ENCODE measurements at places on chromosomes 5 and 9.

DNA sequence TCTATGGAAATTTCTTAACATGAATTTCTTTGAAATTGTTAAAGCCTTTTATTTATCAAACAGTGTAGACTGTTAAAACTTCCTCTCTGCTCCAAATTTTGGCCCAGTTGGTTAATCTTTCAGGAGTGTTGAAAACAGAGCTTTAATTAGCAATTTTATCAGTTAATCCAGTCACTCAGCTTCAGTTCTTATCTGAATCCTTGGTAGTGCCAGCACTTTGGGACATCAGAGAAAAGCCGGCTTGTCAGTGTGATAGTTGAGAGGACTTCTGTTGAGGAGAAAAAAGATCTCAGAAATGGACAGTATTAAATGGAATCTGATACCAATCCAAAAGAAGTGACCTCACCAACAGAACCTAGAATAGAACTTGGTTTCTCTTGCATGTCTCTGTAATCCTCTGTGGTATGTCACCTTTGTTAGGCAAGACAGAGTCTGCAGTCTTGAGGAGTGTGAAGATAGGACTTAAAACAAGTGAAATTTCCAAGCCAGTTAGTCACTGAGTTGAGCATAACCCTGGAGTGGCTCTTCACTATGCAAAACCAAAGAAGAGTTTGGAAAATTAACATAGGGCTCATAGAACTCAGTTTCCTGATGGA, 251.8 kb downstream of the NNT start:
- no peak for DNase-seq

- no peak for DNase-seq
Observed at GRCh38 chr9:113912816-113913215, 36.7 kb downstream of the ZNF618 start.

DNA sequence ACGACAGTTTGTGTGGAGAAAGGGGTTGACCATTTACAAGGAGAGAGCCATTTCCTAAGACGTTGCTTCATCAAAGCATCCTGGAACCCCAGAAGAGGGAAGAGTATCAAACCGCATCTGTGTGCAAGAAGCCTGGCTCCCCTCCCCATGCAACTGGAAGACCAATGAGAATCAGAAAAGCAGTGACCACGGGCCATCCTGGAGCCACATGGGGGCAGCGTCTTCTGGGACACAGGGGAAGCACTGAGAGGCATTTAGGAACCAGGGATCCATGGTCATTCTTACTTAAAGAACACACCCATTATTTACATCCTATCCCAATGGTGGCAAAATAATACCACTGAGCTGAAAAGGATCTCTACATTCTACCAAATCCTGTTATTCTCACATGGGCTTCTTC, 29.3 kb downstream of the SEMA5A start:
- DNase-seq = no peak

GRCh38 chr9:4321554-4321953, 21.7 kb upstream of the GLIS3 start:
- no peak for DNase-seq

DNA sequence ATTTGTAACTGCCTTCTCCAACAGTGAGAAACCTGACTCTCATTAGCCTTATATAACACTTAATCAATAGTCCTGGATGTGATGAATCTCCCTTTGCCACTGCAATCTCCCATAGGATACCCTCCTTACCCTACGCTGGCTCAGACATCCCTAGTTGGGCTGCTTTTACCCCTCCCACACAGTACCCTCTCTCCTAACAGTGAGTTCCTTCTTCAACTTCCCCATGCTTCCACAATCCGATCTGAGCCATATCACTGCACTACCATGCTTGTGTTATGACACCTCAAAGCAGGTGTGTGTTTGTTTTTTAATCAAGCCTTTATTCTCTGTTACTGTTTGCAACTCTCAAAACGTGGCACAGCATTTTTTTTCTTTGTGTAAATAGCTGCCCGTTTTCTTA, 60.5 kb upstream of the C9orf72 start:
- DNase-seq = no peak

- DNase-seq = no peak
Observed at GRCh38 chr5:4942831-4943178, 197.3 kb upstream of the ADAMTS16 start.

GRCh38 chr9:96513622-96514021, 63.7 kb downstream of the HABP4 start:
- no peak for DNase-seq

- no peak for DNase-seq
Observed at GRCh38 chr5:54869691-54870090, 115.7 kb downstream of the ESM1 start.

DNA sequence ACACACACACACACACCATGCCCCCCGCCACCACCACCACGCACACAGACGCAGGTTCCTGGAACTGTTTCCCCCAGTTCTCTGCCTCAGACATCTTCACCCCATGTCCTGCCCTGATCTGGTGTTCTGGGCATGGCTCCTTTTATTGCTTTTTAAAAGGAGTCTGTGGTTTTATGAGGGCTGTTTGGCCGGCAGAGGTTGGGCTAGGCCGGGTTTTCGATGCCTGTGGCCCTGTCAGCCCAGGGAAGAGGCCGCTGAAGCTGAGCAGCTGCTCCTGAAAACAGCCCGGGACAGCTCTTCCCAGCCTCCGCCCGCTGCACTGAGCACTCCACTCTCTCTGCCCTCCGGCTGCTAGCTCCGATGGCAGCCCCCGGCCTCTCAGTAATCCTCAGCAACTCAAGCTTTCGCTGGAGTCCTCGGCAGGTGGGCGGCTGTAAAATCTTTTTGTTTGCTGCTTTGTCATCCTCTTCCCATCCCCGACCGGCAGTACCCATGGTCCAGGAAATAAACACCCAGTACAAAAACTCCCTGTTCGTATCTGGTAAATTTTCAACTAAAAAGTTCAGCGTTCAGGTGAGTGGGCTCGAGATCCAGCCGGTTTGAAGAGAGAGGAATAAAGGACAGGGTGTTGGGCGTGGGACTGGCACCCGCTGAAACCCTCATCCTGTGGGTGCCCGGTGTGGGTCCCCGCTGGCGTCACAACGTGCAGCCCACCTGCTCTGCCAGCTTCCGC, 103.0 kb upstream of the ERCC6L2 start:
- no peak for DNase-seq

- DNase-seq = no peak
Observed at GRCh38 chr9:135822374-135822755, 85.0 kb downstream of the CAMSAP1 start.

DNA sequence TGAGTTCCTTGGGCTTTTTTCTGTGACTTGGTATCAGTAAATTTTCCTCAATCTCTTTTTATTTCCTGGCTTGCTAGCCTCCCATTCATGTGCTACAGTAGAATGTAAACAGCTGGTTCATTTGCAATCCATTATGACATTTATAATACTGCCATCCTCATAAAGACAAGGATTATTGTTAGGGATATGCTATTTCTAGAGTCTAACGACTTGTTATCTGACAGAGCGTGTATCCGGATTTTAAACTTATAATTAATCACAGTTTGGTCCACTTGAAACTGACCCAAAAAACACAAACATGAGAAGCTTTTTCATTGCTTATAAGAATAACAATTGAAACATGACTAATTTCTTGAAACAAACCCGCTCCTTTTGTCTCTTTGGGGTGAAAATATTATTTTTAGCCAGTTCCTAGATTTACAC, 585.8 kb downstream of the TLE4 start:
- DNase-seq = no peak

GRCh38 chr5:175752826-175753535, 95.1 kb downstream of the HRH2 start:
- DNase-seq = no peak

- DNase-seq = no peak
Observed at GRCh38 chr5:75461679-75462078, 49.8 kb downstream of the CERT1 start.

DNA sequence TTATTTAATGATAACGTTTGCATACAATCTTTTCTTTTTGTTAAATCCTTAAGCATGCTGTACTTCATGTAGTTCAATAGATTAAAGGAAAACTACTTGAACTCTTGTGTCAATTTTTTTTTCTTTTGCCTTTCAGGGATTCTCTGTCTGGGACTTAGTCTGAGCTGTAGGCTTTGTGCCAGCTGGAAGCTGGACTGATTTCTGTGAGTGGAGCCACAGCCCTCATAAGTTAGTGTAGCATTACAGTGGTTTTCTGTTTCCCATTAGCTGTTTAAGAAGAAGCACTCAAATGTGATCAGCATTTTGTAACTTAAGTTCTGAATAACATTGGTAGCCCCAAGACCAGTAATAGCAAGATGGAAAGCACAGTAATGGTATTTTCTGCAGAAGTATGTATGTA, 330.6 kb upstream of the MEF2C start:
- DNase-seq = no peak

DNA sequence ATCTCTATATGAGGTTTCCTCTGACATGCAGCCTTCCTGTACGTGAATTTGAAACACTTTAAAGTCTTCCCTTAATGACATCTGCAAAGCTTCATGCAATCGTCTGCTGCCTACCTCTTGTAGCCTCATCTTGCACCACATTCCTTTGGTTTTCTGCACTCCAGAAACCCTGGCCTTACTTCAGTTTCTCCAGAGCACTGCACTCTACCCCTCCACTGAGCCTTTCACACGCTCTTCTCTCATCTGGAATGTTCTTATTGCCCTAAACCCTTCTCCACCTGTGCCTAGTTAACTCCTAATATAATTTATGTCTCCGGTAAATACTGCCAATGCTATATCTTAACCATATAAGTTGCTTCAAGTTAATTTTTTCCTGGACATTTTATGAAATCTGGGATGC, 168.8 kb upstream of the SLC27A6 start:
- DNase-seq = no peak

- no peak for DNase-seq
Observed at GRCh38 chr5:1814183-1815020, 13.2 kb downstream of the NDUFS6 start.

- DNase-seq = no peak
Observed at GRCh38 chr5:145062280-145063062, 772.7 kb downstream of the PRELID2 start.

DNA sequence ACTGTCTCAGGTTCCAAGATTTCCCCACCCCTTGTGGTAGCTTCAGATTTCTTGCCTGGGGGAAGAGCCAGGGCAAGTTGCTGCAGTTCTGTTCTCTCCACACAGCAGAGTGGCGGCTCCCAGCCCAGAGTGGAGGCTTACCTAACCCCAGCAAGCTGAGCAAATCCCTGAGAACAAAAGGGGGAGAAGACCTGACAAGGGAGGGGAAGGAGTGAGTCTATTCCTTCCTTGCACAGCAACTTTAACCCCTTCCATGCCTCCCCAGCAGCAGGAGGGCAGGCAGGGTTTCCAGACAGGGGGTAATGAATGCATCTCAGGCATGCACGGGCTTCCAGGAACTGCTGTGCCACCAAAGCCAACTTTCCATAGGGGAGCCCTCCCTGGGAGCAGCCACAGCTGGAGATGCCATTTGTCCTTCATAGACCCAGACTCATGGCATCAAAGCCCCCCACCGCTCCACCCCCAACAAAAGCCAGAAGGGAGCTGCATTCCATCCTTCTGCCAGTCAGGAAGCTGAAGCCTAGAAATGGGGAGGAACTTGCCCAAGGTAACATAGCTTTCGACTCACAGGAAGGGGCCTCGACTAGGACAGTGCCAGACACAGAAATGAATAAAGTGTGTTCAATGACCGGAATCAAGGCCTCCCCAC, 28.8 kb upstream of the FAT2 start:
- no peak for DNase-seq

- DNase-seq = no peak
Observed at GRCh38 chr9:38129366-38129765, 60.3 kb upstream of the SHB start.

DNA sequence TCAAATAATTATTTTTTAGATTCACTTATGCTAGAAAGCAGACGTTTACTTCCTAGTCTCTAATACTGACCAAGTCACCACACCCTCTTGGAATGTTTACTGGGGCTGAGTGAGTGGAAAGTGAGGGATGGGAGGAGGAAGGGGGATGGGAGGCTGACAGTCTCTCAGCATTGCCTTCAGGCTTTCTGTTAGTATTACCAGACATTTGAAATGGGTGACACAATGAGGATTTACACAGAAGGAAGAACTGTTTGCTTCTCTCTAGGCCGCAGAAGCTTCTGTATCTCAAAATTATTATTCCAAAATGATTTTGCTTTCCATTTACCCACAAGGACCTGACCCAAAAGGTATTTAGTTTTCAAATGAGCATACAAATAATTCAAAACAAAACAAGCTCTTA, 232.8 kb upstream of the ZNF608 start:
- DNase-seq = no peak

GRCh38 chr5:151682240-151682639, 4.5 kb downstream of the SPARC start:
- no peak for DNase-seq

DNA sequence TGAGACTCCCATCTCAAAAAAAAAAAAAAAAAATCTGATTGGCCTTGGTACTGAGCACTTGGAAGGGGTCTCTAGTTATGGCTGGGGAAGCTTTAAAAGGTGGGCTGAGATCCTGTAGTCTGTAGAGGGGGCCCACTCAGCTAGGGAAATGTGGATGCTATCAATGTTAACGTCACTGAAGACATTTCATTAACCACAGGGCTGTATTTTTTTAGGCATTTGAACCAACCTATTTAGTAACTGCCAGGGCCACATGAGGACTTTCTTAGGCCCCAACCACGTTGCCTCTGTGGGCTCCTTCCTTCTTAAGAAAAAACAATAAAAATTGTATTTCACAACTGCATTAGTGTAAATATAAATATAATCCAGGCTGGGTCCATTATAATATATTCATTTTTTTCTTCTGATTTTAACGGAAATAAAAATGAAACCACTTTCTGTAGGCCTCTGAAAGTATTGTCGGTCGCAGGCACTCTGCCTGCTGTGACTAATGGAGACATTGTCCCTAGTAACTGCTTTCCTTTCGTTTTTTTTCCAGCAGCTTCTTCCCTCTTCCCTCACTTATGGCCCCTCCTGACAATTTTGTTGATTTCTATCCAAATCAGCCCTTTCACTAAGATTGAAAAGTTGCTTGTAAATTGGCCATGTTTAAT, 71.6 kb downstream of the GCNT1 start:
- DNase-seq = no peak

DNA sequence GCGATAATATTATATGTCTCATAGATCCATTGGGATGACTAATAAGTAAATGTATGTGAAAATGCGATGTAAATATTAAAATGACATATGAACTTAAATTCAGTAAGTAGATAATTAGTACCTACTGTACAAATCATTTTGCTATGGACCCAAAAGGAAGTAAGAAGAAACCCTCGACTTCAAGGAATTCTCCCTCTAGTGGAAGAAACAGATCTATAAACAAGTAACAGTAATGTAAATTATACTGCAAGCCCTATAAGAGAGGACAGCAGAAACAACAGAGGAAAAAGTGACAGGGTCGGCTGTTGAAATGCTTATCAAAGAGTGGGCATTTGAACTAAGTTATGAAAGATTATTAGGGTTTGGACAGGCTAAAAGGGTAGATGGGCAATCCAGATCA, 320.3 kb downstream of the DMAC1 start:
- DNase-seq = no peak

Measured in hypothalamus (tissue), 51 donors.